ENCODE measurements at places on chromosomes 2 and 18. TPM values are rescaled to one million over a fixed set of nuclear protein-coding genes. Genes with fewer than 3 reads are reported as not detected.
A peak's percentile ranks its signal among the peaks of the same experiment; 100 is the strongest.

The RAX gene
- total RNA-seq = not detected

The C2orf80 gene
- total RNA-seq = not detected

The MAP3K19 gene
- not detected for total RNA-seq

The LYPD1 gene
- 146 TPM for total RNA-seq

The TYW5 gene
- total RNA-seq = 6.4 TPM

DNA sequence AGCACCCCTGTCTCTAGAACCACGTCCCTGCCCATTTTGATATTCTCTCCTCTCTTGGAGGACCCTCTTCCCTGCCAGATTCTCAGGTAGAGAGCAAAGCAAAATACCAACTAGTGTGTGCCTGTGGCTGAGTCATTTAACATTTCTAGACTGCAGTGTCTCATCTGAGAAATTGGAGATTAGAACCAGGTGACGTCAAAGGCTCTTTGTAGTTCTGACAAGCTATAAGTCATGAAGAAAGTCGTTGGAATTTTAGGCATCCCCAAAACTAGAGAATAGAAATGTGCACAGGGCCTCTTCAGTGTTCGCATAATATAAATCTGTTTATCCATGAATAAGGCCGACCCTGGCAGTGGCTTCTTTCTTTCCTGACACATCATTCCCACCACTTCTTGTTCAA is 74.4 kb upstream of the TANC1 start:
- DNase-seq = peak; percentile 86

- DNase-seq = peak; percentile 56
Observed at GRCh38 chr2:98909317-98910211, 26.5 kb downstream of the CRACDL start.

DNA sequence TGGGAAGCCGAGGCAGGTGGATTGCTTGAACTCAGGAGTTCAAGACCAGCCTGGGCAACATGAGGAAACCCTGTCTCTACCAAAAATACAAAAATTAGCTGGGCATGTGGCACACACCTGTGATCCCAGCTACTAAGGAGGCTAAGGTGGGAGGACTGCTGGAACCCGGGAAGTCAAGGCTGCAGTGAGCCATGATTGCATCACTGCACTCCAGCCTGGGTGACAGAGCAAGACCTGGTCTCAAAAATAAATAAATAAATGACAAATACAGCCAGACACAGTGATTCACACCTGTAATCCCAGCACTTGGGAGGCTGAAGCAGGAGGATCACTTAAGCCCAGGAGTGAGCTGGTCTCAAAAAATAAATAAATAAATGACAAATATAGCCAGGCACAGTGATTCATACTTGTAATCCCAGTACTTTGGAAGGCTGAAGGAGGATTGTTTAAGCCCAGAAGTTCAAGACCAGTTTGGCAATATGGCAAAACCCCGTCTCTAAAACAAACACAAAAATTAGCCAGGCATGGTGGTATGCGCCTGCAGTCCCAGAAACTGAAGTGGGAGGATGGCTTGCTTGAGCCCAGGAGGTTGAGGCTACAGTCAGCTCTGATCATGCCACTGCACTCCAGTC is 6.2 kb downstream of the KANSL3 start:
- peak; percentile 87 for DNase-seq

GRCh38 chr2:238187618-238188548 is 15.6 kb downstream of the ILKAP start:
- no peak for DNase-seq

- peak; percentile 52 for DNase-seq
Observed at GRCh38 chr18:42274488-42275137, 319.6 kb downstream of the PIK3C3 start.

- DNase-seq = no peak
Observed at GRCh38 chr2:1803217-1804110, 59.1 kb upstream of the PXDN start.

GRCh38 chr18:62877411-62878221 is 162.3 kb downstream of the PHLPP1 start:
- peak; percentile 51 for DNase-seq

GRCh38 chr2:84031312-84032050 is 427.6 kb downstream of the SUCLG1 start:
- DNase-seq = no peak
